Fibroblast of the aortic adventitia (primary cell): ENCODE measurements at places on chromosomes 11 and 22. TPM values are rescaled to one million over a fixed set of nuclear protein-coding genes. Genes with fewer than 3 reads are reported as not detected.
A peak's percentile ranks its signal among the peaks of the same experiment; 100 is the strongest.

The GPR83 gene
- total RNA-seq = not detected in 2 replicates

The RIBC2 gene
- 5.7 TPM in 1 of 2 replicates, not detected in the other for total RNA-seq

The LRRC4C gene
- 0.08 and 0.27 TPM in 2 replicates for total RNA-seq

The TNNI2 gene
- not detected in 2 replicates for total RNA-seq

The PLXNB2 gene
- total RNA-seq = 130 and 218 TPM in 2 replicates

DNA sequence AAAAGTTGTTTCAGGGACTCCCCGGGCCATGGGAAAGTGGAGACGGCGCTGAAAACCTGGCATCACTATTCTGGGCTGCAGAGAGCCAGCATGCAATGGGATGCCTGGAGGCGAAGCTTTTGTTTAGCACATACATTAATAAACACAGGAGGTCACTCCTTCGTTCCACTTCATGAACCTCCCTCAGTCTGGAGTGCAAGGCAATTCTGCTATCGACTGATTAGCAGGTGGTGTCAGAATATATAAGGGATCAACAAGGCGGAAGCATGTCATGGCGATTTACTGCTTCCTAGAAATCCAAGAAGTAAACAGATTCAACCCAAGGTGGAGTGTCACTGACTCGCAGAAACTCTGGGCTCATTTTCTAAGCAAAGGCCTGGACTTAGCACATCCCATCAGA, 45.4 kb upstream of the MN1 start:
- no peak for DNase-seq

- DNase-seq = no peak
Observed at GRCh38 chr22:44200855-44201550, 20.3 kb downstream of the PARVG start.

DNA sequence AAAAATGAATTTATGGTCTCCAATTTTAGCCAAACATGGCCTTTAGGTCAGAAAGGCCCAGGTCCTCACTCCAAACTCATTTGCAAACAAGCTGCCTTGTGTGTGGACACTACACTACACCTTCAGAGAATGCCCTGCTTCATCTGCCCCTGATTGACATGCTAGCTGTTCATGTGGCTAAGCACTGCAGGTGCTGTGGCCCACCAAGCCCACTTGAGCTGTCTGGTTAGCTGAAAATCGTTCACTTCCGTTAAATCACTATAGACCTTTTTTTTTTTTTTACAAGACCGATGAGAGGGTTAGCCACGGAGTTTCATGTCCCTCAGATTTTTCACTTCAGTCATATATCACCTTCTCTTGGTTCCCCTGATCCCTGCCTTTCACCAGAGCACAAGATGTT, 39.3 kb downstream of the NF2 start:
- DNase-seq = no peak

GRCh38 chr11:55707029-55707428, 45.0 kb downstream of the OR4C6 start:
- peak; percentile 37 for DNase-seq

DNA sequence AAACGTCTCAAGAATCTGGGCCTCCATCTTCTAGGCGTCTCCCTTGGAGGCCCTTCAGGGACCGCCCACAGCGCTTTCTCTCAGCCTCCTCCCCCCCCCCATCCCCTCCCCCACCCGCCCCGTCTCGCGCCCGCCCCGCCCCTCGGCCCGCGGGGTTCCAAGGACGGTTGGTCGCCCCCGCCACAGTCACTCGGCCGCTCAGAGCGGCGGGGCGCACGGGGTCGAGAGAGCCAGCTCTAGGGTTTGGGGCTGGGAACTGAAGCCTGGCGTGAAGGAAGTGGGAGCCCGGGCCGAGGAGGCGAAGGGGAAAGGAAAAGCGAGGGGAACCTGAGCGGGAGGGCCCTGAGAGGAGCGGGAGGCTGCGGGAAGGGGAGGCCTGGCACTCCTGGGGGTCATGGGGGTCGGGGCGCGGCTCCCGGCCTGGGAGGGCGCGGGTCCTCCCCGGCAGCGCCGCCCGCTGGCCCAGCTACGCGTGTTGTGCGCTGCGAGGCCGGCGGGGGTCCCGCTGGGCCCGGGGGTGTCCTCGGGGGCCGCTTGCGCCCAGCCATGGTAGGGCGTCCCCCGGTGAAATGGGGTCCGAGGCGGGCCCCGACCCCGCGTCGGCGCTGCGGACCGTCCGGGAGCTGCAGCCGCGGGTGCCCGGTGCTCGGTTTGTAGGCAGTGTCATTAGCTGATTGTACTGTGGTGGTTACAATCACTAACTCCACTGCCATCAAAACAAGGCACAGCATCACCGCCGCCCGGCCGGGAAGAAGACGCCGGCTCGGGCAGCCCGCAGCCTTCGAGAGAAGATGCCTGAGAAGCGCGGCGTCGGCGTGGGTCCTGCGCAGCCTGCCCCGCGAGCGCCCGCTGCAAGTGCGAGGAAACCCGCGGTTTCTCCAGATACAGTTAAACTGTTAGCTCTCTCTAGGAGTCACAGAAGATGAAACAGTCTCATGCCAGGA, at the start of gene BTG4:
BTG4 (minus strand) TSS at position 91 of the 944 bp plus-strand sequence. CDS start 13,610 bp downstream, outside the sequence.
- no peak for DNase-seq

GRCh38 chr11:33514079-33514925, 186.3 kb downstream of the C11orf91 start:
- DNase-seq = no peak

GRCh38 chr11:39461066-39461465, 1998.4 kb downstream of the LRRC4C start:
- no peak for DNase-seq

DNA sequence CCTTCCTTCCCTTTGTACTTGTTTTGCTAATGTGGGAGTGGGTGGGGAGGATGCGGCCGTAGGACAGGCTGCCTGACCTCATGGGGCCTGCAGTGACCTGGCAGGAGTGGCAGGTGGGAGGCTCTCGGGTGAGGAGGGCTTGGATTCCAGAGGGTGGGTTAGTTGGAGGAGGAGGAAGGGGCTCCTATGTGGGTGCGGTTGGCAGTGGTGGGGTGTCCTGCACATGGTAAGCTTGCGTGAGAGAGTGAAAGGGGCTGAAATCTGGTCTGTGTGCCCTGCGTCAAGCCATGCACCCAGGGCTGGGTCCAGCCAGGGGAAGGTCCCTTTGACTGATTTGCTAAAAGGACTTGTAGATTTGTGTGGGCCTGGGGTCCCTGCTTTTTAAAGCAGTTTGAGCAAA, 90.7 kb upstream of the OR4B1 start:
- DNase-seq = no peak

- peak; percentile 16 for DNase-seq
Observed at GRCh38 chr11:62958547-62959421, 26.0 kb downstream of the SLC22A6 start.

DNA sequence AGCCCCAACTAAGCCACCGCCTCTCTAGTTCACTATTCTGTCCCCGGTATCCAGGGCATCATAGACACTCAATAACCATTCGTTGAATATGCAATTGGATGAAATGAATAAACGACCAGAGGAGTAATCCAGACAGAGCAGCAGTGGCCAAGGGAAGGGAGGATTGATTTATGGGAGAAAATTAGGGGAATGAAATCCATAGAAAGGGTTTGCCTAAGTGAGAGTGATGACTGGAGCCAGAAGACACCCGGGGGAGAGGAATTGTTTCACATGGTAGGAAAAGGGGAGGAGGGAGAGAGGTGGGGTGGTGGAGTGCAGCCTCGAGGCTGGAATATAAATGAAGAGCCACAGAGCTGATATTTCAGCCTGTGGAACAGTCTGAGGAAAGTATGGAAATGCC, 168.2 kb downstream of the COMMD9 start:
- no peak for DNase-seq

GRCh38 chr11:78400702-78401101, 16.9 kb downstream of the GAB2 start:
- DNase-seq = no peak
